ENCODE measurements at places on chromosomes 2 and 18.

DNA sequence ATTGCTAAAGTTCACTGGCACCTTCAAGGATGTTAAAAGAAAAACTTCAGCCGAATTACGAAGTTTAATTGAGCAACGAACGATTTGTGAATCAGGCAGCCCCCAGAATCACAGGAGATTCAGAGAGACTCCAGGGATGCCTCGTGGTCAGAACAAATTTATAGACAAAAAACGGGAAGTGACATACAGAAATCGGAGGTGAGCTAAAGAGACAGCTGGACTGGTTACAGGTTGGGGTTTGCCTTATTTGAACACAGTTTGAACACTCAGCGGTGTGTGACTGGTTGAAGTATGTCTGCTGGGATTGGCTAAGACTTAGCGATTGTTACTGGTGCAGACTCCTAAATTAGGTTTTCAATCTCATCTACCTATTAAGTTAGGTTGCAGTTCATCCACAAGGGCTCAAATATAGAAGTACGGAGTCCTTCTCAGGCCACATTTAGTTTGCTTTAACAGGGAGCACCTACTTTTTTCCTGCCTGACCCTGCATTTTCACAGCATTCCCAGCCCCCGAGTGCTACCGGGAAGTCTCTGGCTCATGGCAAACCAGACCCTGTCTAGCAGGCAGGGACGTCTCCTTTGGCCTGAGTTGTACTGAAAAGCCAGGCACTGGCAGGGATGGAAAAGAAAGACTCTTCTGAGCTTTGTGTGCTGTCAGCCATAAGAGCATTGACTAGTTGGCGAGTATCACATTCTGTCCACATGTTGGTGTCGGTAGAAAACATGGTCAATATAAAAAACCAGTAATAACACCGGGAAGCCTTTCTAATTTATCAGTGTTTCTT lies 41.1 kb downstream of the CDCA7 start:
- DNase-seq, result no peak

GRCh38 chr2:74168739-74169138 lies 9.9 kb downstream of the MOB1A start:
- no peak for DNase-seq

DNA sequence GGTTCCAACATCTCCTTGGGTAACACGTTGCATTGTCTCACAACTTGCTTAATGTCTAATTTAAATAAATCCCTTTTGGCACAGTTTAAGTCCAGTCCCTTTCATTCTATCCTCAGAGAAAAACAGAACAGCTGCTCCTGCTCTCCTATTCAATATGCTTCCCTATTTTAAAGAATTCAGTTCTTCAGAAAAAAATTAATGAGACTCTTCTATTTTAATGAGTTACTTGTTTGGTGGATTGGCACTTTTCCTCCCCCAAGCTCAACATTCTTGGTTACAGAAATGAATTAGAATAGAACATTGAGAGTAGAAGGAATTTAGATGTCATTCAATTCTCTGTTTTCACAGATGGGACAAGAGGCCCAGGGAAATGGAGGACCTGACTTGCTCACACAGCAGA lies 116.9 kb upstream of the ATP8B1 start:
- DNase-seq, result no peak

DNA sequence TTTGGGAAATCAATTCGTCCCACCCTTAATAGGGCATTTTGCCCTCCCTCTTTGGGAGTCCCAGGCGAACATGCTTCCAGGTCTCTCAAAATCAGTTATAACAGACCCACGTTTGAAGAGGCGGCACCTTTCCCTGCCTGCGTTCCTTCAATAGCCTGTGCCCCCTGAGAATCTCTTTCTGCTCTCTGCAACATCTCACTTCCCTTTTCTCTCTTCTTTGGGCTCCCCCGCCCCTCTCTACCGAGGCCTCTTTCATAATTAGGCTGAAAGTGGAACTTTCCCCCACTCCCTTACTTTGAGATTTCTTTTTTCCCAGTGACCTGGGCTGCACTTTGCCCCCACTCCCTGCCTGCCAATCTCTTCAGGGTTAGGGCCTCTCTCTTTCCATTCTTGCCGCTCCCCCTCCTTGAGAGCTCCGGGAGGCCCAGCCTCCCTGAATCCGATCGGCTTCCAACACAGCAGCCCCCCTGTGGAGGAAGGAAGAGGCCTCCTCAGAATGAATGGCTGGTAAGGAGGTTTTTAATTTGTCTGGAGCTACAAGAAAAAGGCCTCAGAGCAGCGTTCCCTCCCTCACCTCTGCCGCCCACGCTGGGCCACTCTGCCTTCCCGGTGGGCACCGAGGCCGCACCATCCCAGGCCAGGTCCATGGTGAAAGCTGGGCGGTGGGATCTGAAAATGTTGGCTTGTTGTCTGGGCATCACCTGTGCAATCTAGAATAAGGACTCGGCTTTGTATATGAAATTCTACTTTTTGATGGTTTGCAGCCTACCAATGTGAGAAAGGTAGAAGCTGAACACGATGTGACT lies 162.6 kb upstream of the SIX3 start:
- no peak for DNase-seq

DNA sequence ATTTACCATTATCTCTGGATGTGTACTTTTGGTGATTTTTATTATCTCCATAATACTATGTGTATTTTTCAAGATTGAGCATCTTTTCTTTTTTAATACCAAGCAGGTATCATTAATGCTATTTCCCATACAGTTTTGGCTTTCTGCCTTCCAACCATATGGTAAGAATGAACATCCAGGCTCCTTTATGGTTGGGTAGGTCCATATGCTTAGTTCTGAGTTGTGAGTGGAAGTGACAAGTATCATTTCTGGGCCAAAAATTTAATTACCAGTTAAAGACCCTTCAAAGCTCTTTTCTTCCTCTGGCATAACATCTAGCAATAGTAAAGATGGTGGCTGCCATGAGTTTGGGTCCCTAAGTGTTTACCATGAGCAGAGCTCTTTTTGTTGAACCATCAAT lies 4.3 kb upstream of the RBM43 start:
- no peak for DNase-seq

- no peak for DNase-seq
Observed at GRCh38 chr2:182893666-182894065, 27.2 kb upstream of the FRZB start.
